ENCODE measurements at places on chromosomes 6 and 20.
A peak's percentile ranks its signal among the peaks of the same experiment; 100 is the strongest.

DNA sequence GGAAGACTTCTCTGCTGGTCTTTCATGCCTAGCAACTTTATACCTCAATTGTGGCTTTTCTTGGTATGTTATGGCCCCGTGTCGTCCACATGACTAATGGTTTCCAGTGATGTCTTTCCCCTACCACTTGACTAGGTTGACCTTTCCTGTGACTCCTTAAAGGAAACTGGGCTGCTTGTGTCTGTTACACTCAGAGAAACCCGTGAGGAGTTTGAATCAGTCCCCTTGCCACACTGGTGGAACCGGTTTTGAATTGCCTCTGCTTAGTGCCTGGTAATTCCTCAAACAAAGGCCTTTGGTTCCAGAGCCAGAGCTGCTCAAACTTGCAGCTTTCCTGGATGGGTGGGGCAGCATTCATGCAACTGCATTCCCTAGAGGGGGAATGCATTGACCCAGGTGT lies 21.9 kb downstream of the ECT2L start:
- DNase-seq: peak; percentile 55

DNA sequence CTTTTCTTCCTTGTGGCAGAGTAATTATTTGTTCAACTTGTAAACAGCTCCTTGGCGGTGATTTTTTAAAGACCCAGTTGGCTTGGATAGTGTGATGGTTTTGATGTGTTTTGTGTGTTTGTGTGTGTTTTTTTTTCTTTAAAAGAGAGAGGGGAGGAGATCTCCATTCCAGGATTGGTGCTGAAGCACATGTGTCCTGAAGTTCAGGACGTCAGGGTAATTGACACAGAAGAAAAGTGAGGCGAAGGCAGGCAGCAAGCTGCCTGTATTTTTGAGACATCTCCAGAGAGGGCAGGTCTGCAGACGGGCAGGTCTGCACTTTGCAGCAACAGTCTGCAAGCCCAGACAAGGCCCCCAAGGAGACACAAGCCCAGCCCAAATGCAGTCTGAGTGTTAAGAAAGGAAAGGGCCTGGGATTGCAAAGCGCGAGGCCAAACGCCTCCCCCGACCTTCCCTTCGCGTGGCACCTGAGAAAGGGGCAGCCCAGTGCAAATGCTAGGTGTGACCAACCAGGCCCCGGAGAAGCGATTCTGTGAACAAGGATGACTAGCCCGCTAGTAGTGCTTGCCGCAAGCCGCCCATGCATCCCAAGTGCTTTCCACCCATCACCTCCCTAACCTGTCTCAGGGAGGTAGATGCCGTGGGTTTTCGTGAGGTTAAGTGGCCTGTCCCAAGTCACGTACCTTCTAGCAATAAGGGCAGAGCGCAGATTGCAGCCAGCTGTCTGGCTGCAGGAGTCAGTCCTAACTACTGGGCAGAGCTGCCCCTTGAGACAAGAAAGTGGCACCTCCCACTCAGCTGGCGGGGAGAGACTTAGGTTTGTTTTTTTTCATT lies 230.5 kb downstream of the ZMYND8 start:
- DNase-seq: no peak

DNA sequence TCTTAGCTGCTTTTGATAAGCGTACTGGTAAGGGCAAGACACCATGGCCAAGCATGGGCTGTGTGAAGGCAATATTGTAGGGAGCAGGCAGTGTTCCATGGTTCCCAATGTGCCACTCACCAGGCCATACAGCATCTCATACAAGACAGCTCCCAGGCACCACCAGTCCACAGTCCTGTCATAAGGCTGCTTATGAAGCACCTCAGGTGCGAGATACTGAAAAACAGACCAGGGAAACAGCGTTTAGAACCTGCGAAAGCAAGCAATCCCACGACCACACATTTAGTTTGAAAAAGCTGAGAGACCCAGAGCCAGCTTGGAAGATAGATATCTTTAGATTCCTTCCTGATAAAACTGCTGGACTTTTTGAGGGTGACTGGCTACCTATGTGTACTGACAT lies 119.1 kb upstream of the SLC2A12 start:
- no peak for DNase-seq

DNA sequence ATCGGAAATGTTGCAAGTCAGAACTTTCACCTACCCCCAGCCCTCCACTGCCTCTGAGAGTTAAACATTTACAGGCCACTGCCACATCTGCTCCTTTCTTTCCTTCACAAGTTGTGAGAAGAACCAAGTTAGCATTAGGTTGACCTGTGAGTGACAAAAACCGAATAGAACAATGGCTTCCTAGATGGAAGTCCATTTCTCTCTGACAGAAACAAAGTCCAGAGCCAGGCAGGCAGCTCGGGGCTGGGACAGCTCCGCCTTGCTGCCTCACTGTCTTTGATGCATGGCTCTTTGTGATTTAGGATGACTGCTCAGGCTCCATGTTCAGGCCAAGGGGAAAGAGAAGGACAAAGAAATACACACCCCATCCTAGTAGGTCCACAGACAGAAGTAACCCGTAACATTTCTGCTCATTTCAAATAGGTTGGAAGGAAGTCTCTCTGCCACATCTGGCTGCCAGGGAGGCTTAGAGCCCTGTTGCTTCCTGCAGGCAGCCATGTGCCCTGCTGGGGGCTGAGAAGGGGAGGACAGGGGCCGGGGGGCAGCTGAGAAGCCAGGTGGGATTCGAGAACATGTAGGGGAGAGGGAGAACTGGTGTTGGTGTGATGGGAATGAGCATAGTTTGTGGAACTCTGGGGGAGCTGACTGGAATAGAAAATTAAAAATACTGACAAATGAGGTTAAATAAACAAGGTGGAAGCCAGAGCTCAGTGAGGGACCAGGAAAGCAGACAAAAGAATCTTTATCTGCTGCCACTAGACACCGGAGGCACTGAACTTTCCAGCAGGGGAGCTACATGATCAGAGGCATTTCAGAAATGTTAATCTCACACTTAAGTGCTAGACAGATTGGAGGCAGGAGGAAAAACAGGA lies 19.5 kb upstream of the IER3 start:
- no peak for DNase-seq

GRCh38 chr6:27375613-27376079 lies 12.9 kb upstream of the ZNF391 start:
- peak; percentile 64 for DNase-seq

DNA sequence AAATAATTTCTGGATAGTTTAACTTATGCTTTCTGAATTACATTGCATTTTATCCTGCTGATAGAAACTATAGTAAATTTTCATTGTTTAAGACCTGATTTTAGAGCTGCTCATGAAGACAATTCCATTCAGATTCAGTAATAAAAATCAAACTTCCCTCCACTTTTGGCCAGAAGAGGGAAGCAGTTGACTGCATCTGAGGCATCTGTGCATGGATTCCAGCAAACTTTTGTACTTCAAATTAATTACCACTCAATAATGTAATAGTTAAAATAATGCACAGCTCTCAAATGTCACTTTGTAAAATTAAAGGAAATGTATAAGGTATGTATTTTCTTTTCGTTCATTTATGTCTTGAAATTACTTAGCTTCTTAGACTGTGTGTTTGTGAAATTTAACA lies 64.2 kb upstream of the SLC35B3 start:
- DNase-seq: peak; percentile 42

- no peak for DNase-seq
Measured at GRCh38 chr20:50240092-50240491, 49.5 kb downstream of the CEBPB start.

- DNase-seq: peak; percentile 30
Measured at GRCh38 chr6:1131285-1132079, 180.4 kb upstream of the FOXQ1 start.

DNA sequence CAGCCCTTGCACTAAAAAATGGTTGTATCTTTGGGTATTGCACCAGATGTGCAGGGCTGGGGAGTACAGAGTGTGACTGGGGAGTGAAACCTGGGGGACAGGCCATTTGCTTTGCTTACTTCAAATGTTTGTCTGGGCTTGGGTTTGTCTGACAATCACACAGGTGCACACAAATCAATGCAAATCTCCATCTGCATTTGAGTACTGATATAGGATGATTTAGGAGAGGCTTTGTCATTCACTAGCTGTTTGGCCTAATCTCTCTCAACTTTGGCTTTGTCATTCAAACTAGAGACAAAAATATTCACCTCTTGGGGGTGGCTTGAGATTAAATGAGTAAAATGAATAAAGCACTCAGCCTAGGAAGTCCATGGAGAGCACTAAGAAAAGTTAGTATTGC lies 3.8 kb downstream of the GUCA1A start:
- no peak for DNase-seq

DNA sequence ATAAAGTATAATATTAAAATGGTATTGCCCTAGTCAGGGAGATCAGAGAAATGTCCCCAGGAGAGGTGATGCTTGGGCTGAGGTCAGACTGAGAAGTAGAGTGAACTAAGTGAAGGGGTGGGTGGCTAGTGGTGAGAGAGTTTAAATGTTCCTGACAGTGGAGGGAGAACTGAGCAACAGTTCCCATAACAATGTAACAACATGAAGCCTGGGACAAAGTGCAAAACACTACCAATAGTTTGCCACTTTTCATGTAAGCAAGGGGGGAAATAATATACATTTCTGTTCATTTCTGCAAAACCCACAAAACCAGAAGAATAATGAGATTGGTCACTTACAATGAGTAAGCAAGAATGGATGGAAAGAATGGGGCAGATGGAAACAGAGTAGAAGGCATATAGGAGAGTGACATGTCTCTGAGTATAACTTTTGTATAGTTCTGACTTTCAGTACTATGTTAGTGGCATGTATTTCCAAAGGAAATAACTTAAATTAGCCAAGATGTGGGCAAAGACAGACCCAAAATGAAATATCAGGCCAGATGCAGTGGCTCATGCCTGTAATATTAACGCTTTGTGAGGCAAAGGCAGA lies 13.3 kb upstream of the FAXC start:
- no peak for DNase-seq

DNA sequence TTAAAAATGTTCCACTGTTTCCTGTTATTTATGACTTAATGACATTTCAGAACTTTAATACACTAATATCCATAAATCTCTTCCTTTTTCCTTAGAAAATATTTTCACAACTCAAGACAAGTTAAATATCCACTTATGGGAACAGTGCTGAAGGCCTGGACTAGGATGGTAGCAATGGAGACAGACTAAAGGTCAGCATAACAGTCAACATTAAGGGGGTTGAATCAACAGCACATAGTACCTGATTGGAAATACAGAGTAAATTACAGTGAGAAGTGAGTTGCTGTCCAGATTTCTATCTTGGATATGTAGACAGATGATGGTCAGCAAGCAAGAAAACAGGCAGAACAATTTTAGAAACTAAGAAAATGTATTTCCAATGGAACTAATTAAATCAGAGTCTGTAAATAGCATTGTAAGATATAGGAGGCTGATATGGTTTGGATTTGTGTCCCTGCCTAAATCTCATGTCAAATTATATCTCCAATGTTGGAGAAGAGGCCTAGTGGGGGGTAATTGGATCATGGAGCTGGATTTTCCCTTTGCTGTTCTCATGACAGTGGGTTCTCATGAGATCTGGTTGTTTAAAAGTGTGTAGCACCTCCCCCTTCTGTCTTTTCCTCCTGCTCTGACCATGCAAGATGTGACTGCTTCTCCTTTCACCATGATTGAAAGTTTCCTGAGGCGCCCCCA lies 682.7 kb downstream of the MAFB start:
- no peak for DNase-seq

- DNase-seq: peak; percentile 74
Measured at GRCh38 chr6:9204171-9204570, 768.8 kb upstream of the SLC35B3 start.

- no peak for DNase-seq
Measured at GRCh38 chr20:44836601-44837120, 26.3 kb upstream of the RIMS4 start.

- no peak for DNase-seq
Measured at GRCh38 chr6:134733801-134734200, 216.1 kb downstream of the ALDH8A1 start.

- no peak for DNase-seq
Measured at GRCh38 chr20:13654463-13655023, 15.8 kb upstream of the TASP1 start.

- DNase-seq: no peak
Measured at GRCh38 chr6:15685619-15686018, 22.8 kb upstream of the DTNBP1 start.

GRCh38 chr6:148323344-148323743 lies 19.3 kb upstream of the SASH1 start:
- peak; percentile 51 for DNase-seq

DNA sequence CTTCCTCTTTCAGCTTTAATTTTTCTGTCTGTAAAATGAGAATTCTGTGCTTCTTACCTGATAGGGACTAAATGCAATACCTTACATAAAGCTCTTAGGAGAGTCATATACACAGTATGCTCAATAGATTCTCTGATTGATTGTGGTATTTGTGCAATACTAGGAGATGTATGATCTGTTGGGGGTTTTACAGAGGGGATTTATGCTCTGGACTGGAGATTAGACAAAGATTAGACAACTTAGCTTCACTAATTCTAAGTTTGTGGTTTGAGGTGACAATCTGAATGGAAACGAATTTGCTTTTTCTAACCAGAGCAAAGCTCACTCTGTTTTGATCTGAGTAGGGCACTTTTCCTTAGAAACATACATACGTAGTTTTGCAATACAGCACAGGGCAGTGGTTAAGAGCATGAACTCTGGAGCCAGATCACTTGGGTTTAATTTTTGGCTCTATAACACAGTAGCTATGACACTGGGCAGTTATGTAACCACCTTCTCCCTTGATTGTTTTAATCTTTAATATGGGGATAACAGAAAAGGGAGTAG lies 126.2 kb downstream of the RNF144B start:
- no peak for DNase-seq

- DNase-seq: peak; percentile 61
Measured at GRCh38 chr20:4064144-4064909, 49.0 kb upstream of the RNF24 start.

DNA sequence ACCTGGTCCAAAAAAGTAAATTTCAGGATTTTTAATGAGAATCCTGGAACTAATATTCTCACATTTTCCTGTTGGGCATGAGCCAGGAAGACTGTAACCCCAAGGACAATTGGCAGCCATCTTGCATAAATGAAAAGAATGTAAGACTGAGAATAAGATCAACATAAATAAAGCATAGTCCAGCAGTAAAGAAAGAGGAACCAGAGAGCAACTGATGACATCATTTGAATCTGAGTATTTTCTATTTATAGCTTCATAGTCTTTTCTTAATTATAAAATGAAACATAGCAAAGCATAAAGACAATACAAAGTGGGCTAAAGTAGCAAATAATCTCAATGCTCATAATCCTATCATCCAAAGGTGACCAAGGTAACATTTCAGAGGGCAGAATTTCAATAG lies 26.6 kb upstream of the FBXL4 start:
- DNase-seq: no peak

- no peak for DNase-seq
Measured at GRCh38 chr20:32395066-32395465, 36.9 kb downstream of the ASXL1 start.
